Lung microvascular endothelial cell (primary cell): ENCODE measurements at places on chromosomes 5 and 9. TPM values are rescaled to one million over a fixed set of nuclear protein-coding genes. Genes with fewer than 3 reads are reported as not detected.
A peak's percentile ranks its signal among the peaks of the same experiment; 100 is the strongest.

The C5orf58 gene
- total RNA-seq, result not detected in 2 replicates

GRCh38 chr5:130687085-130687733 is 477.8 kb downstream of the HINT1 start:
- DNase-seq, result no peak

GRCh38 chr5:168651648-168652047 is 72.5 kb upstream of the PANK3 start:
- DNase-seq, result peak; percentile 37

The PFN3 gene
- not detected in 2 replicates for total RNA-seq

DNA sequence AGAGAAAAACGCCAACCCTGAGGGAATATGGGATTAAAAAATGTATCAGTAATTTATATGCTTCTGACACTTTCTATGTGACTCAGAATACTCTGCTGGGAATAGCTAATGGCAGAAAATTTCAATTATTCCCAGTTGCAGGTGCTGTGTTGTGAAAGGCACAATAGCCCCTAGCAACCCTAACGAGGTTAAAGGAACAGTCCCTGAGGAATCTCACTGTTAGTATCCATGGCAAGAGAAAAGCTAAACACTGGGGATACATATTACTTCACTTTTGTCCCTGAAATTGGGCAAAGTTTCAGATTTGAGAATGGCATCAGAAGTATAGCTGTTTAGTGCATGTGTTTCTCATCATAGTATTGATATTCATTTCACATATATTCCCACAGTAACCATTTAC is 555.0 kb downstream of the RAB3C start:
- no peak for DNase-seq

The IL4 gene
- total RNA-seq, result not detected in 2 replicates

- DNase-seq, result no peak
These were observed 17.9 kb downstream of the FGD3 start for GRCh38 chr9:92965061-92965758.

The POU4F3 gene
- under 0.01 and 0.22 TPM in 2 replicates for total RNA-seq

DNA sequence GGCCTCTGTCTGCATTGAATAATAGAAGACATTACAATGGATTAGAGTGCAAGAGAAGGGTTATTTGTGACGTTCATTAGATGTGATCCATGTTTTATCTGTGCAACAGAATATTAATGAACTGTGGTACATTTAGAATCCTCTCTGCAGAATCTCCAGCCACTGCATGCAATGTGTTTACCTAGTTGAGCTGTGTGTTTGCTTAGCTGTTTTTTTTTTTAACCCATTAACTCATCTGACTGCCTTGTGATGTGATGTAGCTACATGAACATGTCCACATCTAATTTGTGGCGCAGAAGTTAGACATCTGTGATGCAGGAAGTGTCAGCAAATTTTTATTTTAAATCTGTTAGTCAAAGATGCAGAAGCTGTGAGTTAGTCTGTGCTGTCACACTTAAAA is 236.9 kb downstream of the CD180 start:
- peak; percentile 19 for DNase-seq

DNA sequence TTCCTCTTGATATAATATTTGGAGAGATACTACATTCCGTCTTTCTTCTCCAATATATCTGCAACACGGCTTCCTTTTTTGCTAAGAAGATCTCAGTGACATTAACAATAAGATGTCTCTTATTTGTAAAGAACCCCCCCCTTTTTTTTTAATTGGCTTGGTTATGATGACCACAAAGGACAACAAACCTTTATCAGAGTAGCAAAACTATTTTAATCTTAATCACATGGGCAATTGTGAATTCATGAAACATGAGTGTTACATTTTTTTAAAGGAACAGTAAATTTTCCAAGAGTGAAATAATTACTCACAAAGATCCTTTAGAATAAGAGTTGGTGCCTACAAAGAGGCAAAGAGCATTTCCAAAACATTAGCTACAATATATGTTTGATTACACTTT is 554.1 kb downstream of the MAT2B start:
- no peak for DNase-seq

- no peak for DNase-seq
These were observed 19.1 kb downstream of the OXCT1 start for GRCh38 chr5:41851116-41851515.

The KLF4 gene
- total RNA-seq, result 0.65 and 15.1 TPM in 2 replicates

The FBXO4 gene
- 5.2 and 7.2 TPM in 2 replicates for total RNA-seq

- DNase-seq, result no peak
These were observed 335.4 kb downstream of the NTRK2 start for GRCh38 chr9:85004818-85005413.

- DNase-seq, result no peak
These were observed 212.2 kb downstream of the SMARCA2 start for GRCh38 chr9:2227144-2227867.

DNA sequence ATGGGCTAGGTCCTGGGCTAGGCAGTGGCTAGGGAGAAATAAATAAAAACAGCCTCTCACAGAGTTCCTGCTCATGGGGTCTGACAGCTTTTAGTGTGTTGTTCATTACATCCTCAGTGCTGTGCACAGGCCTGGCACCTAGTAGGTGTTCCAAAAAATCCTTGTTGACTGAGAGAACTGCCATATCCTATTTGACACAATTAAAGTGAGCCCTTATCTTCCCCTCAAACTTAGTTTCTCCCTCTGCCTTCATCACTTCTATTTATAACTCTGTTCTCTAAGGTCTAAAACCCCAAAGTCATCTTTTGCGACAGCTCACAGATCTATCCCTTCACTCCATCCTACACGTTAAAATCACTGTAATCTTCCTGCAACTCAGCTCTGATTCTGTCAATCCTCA is 549.1 kb upstream of the DAP start:
- no peak for DNase-seq

The NUTM2G gene
- not detected in 2 replicates for total RNA-seq

- no peak for DNase-seq
These were observed 302.6 kb downstream of the ARHGEF28 start for GRCh38 chr5:73928476-73929070.

DNA sequence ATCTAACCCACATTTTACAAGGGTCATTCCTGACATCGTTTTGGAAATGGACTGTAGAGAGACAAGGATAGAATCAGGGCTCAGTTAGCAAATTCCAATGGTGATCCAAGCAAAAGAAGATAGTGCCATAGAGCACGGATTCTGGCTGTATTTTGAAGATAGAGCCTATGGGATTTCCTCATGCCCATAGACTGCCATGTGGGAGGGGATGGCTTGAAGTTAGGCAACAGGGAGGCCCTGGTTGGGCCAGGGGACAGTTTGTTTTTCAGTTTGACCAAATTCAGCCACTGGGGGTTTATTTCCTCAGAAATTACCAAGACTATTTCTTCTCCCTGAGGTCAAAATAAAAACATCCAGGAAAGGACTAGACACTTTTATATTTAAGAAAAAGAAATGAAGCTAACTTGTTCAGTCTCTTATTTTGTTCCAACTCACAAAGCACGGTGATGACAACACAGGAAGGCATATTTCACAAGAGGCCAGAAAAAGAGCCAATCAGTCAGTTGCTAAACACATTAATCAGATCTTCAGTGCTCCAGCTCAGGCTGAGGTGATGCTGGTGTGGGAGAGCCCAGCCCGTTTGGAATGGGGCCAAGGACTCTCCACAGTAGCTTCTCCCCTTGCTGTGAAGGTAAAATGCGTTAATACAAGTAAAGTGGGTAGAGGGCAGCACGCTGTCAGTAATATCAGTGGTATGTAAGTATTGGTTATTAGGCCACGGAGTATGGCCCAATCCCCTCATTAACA is 4.4 kb upstream of the DCTN4 start:
- DNase-seq, result peak; percentile 96

The SLC25A2 gene
- under 0.01 and 0.20 TPM in 2 replicates for total RNA-seq
